NCI-H2227 treated with DMSO at 0.1 percent for 48 hours (cell line): ENCODE measurements at places on chromosomes 4 and X.

DNA sequence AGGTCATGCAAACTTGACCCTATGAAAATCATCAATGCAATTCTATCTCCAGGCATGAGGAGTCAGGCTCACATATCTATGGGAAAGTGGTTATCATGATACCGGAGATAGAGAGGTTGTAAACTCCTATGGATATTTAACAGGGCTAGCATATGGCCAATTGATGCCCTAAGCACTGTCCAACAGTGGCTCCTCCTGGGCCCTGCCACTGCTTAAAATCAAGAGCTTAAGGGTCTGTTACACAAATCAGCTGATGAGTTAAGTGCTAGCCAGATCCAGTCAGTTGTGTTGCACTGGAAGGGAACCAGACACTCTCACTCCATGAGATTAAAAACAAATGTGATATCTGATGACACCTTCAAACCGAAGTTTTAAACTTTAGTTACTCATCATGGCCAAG is 337.6 kb downstream of the STIM2 start:
- no peak for DNase-seq

DNA sequence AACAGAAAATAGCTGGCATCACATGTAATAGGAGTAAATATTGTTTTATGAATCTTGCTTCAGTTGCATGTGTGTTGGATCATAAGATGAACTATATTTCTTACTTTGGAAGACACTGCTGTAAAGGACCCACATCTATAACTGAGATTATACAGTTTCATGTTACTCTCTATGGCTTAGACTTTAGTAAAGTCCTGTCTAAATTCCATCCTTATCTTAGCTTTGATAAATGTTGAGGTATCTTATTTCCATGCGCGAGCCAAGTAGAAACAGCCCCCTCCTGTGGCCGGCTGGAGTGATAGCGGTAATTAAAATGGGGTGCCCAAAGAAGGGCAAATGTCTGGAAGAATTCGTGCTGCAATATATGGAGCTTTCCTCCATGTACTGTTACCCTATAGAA is 43.0 kb downstream of the CCDC158 start:
- DNase-seq = no peak

DNA sequence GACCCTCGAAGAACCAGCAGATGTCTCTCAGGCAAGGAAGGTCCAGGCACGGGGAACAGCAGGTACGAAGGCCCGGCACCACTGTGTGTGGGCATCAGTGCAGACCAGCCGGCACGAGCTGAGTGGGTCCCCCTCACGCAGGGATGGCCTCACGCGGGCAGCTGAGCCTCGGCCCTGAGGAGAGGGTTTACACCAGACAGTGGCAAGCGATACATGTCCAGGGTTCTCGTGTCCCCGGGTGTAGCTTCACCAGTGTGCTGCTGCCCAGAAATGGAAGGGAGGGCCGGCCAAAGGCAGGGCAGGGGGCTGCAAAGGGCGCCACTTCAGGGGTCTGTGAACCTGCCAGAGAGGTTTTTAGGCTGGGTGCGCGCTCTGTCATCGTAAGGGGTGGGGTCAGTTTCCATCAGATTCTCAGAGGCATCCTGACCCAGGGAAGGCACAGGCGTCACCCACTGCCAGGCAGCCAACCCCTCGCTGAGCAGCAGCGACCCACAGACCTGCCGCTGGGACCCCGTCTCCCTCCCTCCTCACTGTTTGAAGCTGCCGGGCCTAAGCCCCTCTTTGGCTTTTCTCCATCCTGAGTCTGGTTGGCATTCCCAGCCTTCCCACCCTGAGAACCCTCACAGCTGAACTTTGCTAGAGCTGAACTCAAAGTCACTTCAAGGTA is 107.0 kb downstream of the CPZ start:
- DNase-seq = no peak

DNA sequence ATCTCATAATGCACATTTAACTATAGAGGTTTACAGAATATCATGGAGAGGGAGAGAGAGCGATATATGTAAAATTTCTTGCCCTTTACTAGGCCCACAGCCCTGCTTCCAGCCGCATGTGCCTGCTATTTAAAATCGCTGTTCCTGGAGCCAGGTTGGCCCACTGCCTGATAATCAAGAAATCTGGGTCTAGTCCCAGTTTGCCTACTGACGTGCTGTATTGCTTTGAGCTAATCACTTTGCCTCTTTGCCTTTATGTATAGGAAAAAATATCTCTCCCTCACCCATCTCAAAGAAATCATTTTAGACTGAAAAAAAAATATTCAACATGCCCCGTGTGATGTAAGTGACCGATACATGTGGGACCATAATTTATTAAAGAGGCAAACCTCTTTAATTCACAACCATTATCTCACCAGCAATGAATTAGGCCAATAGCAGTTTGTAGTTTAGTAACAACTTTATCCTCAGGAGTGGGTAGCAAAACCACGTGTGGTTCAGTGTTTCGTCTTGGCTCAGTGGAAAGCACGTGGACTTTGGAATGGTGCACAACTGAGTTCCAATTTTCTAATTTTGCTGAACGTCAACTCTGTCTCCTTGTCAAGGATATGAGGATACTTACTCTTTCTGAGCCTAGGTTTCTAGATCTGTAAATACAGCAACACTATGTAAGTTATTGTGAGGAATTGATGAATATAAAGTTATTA is 62.6 kb downstream of the GRXCR1 start:
- no peak for DNase-seq

DNA sequence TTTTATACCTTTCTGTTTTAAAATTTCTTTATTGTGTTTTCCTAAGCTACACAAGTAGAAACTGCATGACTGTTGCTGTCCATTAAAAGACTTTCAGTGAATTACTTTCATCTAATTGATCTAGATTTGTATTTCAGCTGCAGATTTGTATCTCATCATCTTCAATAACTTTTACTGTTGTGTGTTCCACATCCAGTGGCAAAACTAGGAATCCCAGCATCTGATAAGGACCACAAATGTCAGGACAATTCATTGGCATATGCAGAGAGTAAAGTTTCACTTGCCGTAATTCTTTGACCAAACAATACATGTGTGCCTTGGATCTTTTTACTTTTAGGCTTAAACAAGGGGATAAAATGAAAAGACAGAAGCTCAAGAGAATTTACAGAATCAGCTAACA is 112.6 kb downstream of the FBXO8 start:
- no peak for DNase-seq

- DNase-seq = no peak
Measured at GRCh38 chr4:45186249-45186648, 459.9 kb upstream of the GNPDA2 start.

DNA sequence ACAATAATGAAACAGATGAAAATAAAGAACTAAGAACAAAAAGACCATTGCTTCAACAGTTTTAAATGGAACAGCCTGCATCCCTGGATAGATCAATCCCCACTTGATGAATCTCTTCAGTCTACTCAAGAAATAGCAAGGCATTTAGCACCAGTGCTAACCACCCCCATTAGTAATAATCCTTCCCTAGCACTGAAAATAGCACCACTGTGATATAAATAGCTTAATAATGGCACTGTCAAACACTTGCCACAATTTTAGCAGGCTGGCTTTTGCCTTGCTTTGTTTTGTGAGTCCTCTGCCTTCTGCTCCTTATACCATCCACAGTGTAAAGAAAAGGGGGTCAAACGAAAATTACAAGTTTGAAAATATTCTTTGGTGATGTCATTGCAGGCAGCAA is 17.4 kb downstream of the DCX start:
- peak; percentile 24 for DNase-seq

- no peak for DNase-seq
Measured at GRCh38 chr4:48641401-48641800, 138.7 kb downstream of the FRYL start.

DNA sequence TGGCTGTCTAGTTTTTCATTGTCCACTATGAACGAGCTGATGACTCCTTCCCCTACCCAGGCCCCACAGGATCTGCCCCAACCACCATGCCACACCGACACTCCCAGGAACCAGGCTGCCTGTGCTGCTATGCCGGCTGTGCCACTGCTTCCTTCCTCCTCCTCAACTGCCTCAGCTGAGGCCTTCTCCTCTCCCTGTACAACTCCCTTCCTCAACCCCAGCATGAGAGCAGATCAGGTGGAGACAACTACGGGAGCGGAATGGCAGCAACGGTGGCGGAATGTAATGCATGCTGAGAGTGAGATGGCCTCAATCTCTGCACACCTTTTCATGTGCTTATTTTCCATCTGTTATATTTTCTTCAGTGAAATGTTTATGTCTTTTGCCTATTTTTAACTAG is 76.3 kb upstream of the ASB12 start:
- DNase-seq = no peak

- DNase-seq = no peak
Measured at GRCh38 chr4:166981847-166982246, 252.4 kb downstream of the SPOCK3 start.

- DNase-seq = no peak
Measured at GRCh38 chr4:37980246-37980645, 20.0 kb downstream of the PTTG2 start.

GRCh38 chr4:138222046-138222445 is 20.1 kb downstream of the SLC7A11 start:
- DNase-seq = peak; percentile 46

DNA sequence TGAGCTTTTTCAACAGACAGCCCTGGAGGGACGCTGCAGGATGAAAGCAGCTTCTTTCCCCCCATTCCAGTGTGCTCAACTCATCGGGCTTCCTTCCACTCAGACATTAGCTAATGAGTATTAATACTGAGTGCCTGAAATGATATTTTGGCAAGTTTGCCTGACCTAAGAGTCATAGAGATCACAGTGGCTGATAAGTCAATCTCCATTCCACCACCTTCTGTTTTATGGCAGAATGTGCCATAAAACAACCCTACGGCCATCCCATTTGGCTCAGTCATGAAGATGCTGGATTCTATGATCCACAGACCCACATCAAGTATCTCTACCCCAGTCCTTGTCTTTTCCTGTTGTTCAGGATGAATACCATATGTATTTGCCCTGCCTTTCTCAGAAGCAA is 48.3 kb upstream of the MAB21L2 start:
- no peak for DNase-seq

DNA sequence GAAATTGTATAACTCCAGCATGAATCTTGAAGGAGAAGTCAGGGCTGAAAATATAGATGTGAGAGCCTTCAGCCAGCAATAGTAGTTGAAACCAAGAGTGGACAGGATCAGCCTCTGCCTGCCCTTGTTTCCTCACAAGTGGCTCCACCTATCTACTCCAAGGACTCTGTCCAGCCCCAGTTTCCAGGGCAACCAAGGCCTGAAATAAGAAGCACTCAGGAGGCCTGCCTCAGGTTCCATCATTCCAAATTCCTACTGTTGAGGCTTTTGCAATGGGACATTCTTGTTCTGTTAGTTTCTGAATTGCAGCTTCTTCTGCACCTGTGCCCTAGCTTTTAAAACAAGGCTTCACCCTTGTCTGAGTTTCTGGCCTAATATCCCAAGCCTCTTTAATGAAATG is 41.6 kb downstream of the TRPC5OS start:
- DNase-seq = no peak

DNA sequence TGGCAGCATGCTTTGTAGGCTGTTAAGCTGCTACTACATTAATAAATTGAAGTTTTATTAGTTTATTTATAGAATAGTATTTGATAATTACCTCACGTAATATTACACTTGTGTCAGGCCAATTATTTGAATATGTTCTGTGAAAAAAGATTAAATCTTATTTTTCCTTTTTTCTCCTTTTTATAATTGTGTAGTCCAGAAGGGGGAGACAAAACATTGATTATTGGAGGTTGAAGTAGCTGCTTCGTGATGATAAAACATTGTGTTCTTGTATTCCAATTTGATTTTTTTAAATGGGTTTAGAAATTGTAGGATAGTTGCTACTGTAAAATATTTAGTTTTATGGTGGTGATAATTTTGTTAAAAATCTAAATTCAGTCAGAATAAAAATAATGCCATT is 85.7 kb downstream of the DIAPH2 start:
- DNase-seq = no peak

DNA sequence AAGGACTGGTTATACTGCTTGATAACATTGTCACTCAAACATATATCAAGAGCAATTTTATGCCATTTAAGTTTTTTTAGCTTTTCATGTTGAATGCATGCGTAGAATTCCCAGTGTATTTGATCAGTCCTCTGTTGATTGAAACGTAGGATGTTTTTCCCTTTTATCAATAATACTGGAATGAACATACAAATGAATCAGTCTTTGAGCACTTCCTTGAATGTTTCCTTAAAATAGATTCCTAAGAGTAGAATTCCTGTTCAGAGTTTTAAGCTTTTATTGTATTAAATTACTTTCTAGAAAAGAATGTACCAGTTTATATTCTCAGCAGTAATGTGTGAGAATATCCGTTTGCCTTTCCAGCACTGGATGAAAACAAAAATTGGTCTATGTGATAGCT is 37.8 kb downstream of the ADD1 start:
- DNase-seq = no peak

DNA sequence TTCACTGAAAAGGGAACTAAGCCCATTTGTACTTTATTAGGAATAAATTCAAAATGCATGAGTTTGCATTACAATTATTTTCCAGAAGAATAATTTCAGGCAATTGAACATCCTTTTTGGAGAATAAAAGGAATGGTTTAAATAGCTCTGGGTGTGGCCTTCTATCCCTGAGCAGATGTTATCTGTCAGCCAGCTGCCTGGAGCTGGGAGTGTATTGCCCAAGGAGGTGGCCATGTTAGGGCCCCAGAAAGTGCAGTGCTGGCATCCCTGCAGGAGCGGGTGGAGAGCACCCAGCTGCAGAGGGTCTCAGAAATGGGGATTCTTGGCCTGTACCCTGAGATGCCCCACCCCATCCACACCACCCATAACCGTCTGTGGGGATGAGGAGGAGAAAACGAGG is 21.6 kb upstream of the VEGFD start:
- DNase-seq = no peak

GRCh38 chrX:53284684-53285447 is 3.5 kb upstream of the IQSEC2 start:
- DNase-seq = peak; percentile 75

DNA sequence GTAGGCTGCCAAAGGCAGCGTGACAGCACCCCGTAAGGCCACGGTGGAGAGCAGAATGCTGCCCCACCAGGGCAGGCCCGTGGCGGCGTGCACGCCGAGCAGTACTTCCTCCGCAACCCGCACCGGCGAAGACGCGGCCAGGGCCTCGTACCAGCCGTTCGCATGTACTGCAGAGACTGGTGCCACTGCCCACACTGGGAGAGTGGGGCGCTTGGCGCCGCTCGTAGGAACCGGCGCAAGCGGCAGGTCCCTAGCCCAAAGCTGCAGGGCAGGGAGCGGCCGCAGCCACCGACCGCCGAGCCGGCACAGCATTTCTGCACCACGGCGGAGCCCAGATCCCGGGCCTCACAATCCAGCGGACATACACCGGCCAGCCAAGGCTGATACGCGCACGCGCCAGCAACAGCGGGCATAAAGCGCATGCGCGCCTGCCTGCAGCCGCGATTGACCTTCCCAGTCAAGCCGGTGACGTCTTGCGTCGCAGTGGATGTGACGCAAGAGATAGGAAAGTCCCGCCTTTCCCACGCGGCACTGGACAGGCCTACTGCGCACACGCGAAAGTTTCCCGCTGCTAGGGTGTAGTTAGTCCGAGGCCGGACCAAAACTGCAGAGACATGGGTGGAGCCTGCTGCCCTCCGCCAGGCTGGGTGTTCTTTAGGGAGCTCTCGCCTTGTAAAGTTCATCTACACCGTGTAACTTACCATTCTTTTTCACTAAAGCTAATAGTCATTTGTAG is at the start of gene COX18:
TSS of gene COX18 (minus strand) at position 379 of the 736 bp plus-strand sequence. CDS start at position 312, 67 bp downstream.
- DNase-seq = peak; percentile 91
